Esophagus mucosa (tissue), 1 donor: ENCODE measurements at places on chromosomes 2 and 18.

GRCh38 chr2:140593132-140593531 lies 1537.7 kb downstream of the LRP1B start:
- no peak for ATAC-seq

- ATAC-seq: peak; percentile 99
Observed at GRCh38 chr2:628651-629050, 48.6 kb downstream of the TMEM18 start.

DNA sequence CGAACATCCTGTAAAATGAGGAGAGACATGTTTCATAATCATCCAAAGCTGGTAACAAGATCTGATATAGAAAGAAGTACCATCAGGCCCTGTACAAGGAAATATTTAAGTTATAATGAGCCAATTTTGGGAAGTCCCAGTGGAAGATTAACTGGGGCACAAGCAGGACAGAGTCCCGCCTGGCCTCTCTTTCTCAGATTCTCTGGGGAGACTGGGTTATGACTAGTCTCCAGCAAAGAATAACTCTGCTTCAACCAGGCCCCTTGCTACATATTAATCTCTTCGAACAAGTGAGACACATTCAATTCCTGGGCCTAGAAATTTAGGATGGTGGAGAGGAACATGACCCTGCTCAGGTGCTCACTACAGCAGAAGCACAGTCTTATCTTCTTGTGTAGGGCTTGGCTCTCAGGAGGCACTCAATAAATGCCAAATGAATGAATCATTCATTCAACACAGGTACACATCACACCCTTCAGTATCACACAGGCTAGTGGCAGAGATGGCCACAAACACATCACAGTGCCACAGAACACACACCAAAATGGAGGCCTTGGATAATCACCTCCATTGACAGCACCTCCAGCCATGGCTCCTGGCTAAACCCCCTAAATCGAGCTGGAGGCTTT lies 46.4 kb upstream of the RNF152 start:
- peak; percentile 71 for ATAC-seq

DNA sequence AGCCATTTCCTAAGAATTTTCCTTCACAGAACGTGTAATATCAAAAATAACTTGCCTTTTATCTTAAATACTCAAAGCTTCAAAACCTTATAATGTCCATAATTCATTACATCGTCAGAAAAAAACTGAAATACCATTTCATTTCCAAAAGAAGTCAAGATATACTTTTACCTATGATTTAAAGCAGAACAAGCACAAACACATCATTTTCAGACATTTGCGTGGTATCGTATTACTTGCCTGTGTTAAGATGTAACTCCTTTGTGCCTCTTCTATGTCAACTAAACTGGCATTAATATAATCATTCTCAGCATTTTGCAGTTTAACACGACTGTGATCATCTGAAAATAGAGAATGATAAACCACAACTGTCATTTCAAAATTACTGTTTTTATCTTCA lies 47.5 kb downstream of the PTPN2 start:
- ATAC-seq: no peak
